ENCODE measurements at places on chromosomes 7 and 10.

DNA sequence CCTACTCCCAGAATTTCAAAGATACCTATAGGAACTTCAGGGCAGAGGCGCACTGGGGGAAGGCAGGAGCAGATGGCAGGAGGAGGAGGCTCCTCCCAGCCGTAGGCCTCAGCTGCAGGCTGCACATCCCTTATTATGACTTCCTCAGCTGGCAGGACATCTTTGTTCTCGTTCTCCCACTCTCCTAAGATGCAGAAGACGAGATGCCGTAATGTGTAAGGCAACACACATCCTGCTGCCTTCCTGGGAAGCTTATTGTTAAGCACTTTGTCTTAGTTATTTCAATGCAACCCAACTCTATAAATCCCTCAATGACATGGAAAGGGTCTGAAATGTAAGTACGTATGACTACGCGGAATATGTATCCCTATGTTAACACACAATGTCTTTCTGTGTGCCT is 599.8 kb upstream of the MGMT start:
- no peak for DNase-seq

GRCh38 chr7:81231301-81231838 is 312.5 kb upstream of the SEMA3C start:
- DNase-seq = no peak

GRCh38 chr7:79774150-79774549 is 320.7 kb upstream of the MAGI2 start:
- DNase-seq = no peak

- no peak for DNase-seq
Observed at GRCh38 chr7:6130007-6130587, 98.9 kb downstream of the ANKRD61 start.

GRCh38 chr10:55048830-55049498 is 247.9 kb upstream of the PCDH15 start:
- DNase-seq = no peak

DNA sequence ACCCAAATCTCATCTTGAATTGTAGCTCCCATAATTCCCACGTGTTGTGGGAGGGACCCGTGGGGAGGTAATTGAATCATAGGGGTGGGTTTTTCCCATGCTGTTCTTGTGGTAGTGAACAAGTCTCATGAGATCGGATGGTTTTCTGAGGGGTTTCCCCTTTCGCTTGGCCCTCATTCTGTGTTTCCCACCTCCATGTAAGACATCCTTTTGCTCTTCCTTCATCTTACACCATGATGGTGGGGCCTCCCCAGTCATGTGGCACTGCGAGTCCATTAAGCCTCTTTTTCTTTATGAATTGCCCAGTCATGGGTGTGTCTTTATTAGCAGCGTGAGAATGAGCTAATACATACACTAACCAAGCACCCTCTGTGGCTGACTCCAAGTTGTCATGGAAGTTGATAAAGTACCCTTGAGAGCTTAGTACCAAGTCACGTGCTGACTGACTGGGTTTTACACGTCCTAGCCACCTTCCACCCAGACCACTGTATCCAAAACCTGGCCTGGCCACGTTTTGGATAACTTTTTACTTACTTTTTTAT is 614.4 kb downstream of the SDK1 start:
- DNase-seq = no peak

DNA sequence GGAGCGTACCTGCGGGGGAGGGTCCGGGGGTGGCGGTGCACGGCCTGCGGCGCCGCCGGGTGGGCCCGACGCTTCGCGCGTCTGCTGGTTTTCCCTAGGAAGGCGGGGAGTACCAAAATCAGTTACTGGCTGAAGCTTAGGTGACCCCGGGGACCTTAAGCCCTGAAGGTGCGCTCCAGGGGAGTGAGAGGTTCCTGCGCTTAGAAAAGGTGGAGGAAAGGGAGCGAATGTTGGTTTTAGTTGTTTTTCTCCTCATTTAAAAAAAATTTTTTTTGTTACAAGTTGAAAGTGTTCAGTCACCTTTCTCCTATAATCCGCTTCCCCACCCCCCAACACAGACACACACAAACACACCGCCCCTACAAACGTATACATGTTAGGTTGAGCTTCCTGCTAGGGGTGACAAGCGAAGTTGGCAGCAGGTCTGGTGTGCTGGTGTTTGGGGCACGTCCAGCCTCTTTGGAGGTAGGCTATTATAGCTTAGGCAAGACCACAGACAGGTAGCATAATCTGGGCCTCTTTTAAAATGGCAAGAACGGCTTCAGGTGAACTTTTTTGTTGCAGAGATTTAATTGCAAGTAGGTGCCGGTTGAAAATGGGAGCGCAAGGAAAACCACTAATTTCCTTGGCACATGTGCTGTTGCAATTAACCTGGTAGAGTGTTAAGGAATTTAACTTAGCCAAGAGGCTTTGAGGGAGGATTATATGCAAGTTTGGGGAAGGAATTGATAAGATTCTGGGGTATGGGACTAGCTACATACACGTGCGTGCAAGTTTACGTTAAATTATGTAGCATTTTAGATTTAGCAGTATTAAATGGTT is 945 bp downstream of the ADD3 start:
- no peak for DNase-seq

DNA sequence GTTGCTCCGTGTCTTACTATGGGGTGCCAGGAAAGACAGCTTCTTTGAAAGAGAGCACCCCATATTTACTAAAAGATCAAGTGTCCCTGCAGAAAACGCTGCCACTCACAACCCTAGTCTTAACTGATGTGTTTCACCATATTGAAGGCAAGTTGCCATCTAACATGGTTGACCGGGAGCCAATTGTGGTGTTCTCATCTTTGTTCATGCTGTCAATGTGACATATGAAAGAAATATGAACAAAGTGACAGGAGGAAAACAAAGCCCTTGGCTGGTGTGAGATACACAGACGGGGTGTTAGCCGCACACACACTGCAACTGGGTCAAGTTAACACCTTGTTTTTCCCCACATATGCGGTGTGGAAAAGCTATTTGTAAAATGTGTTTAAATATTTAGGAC is 122.3 kb upstream of the NEBL start:
- DNase-seq = no peak

DNA sequence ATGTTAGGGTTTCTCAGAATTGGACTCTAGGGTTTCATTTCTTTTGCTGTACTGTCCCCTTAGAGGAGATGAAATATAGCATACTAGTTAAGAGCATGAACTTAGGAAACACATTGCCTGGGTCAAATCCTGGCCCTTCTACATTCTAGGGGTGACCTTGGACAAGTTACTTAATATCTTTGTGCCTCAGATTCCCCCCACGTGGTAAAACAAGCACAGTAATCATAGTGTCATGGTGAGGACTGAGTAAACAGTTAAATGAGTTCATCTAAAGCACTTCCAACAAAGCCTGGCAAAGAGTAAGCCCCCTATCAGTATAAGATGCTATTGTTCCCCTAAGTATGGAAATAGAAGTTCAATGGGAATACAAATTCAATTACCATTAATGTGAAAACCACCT is 5.1 kb downstream of the DPY19L1 start:
- no peak for DNase-seq

DNA sequence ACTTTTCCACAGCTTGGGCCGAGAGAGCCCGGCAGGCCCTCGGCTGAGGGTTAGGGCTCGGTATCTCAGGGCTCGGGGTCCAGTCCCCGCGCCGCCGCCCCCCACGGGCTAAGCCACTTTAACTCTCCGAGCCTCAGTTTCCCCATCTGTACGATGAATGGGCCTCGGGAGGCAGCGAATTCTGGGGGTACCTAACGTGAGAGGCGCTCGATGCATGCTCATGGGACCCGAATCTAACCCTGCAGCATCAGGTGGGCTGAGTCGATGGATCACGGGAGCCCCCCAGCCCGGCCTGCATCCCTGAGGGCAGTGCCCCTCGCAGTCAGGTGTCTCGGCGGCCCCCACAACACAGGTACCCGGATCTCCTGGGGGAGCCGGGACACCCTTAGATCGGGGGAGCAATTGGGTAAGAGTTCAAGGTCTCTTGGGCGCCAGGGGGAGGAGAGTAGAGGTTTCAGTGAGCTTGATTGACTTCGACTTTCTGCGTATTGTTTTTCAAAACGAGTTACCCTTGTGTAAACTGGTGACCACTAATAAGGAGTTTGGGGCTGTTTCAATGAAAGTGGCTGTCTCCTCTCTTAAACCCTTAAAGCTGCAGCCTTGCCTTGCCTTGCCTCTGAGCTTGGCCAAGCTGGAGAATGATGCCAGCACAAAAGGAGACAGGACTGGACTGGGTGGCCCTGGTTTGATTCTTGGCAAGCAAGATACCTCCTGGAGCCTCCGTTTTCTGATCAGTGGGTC is 631 bp downstream of the POR start:
- DNase-seq = no peak

- no peak for DNase-seq
Observed at GRCh38 chr10:122992031-122992585, 11.9 kb downstream of the PSTK start.

GRCh38 chr7:4613846-4614548 is 68.1 kb upstream of the FOXK1 start:
- DNase-seq = no peak

DNA sequence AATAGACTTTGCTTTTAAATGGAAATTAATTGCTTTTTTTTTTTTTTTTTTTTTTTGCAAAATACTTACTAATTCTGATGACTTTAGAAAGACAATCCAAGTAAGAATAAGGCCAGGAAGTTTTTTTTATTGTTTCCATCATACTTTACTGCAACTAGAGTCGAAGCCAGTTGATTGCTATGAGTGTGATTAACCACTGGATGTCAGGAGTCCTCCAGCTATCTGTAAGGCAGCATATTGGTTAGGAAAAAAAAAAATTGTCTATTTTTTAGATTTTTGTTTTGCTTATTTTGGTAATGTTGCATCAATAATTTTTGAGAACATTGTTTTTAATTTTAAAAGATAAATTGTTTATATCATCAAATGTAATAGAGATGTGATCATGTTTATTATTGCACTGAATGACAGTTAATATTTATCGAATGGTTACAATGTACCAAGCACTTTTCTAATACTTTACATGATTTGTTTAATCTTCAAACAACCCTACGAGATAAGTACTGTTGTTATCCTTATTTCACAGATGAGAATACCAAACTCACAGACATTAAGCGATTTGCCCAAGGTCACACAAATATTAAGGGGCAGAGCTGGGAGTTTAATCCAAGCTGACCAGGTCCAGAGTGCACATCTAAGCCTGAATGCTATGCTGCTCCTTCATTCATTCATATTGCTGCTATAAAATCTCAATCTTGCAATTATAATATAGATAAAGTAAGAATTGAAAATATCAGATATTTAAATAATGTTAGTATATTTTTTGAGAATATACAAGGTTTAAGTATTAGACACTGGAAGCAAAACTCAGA is 19.9 kb upstream of the LMOD2 start:
- no peak for DNase-seq

DNA sequence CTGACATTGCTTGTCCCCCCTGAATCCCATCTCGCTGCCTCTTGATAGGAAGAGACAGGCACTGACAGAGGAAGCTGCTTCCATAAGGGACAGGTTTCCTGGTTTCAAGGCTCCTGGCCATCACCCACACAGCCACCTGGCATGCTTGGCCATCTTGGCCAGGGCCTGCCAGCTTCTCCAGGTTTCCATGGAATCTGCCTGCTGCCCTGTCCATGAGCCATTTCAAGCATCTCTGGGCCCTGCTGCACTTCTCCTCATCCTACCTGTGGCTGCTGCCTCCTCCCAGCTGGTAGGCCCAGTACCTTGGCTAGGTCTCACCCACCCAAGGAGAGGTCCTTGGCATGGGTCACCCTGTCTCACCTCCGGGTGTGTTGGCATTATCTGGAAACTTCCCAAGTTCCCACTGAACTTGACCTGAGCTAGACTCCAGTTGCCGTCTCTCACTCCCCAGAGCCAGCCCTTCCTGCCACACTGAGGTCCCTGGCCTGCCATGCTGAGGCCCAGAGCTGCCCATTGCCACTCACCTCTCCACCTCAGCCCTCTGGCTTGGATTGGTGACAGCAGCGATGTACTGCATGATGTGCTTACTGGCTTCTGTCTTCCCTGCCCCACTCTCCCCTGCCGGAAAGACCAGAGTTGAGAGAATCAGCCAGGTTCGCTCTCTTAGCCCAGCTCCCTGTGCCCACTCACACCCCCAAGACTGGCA is 2.6 kb downstream of the MYO1G start:
- no peak for DNase-seq

GRCh38 chr10:74871595-74872382 is 45.4 kb downstream of the KAT6B start:
- no peak for DNase-seq

GRCh38 chr7:123784263-123784662 is 35.5 kb upstream of the WASL start:
- no peak for DNase-seq

DNA sequence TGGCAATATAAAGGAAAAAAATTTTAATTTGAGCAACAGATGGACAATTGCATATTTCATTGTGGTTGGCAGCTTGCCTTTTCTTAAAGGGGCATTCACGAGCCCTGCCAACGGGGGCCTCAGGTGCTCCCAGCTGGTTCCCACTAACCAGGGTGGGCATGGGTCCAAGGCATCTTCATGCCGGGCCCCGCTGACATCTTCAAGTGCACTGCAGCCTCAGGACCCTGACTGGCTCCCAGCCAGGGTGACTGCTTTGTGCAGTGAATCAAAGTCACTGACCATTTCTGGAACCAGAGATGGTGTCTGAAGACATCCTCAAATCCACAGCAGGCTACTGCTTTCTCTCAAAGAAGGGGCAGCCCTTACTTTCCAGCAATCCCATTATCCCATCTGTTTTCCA is 275.2 kb upstream of the MGMT start:
- no peak for DNase-seq

GRCh38 chr10:101071267-101071884 is 9.6 kb downstream of the KAZALD1 start:
- no peak for DNase-seq

DNA sequence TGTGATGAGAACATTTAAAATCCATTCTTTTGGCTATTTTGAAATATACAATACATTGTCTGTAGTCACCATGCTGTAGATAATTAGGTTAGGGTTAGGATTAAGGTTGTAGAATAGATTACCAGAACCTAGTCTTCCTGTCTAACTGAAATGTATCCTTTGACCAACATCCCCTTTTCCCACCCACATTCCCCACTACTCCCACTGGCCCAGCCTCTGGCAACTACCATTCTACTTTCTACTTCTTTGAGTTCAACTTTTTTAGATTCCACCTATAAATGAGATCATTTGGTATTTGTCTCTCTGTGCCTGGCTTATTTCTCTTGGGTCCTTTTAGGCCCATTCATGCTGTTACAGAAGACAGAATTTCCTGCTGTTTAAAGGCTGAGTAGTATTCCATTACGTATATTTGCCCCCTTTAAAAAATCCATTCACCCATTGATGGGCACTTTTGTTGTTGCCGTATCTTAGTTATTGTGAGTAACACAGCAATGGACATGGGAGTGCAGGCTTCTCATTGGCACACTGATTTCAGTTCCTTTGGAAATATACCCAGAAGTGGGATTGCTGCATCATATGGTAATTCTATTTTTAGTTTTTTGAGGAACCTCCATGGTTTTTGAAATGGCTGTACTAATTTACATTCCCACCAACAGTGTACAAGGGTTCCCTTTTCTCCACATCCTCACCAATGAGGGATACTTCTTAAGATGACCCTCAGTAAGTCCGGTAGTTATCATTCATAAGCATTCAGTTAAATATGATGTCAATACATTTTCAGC is 104.0 kb downstream of the RALA start:
- no peak for DNase-seq

GRCh38 chr10:549391-549790 is 140.1 kb downstream of the DIP2C start:
- DNase-seq = no peak

All from NCI-H2081 treated with DMSO at 0.1 percent for 48 hours (cell line).